ENCODE measurements at places on chromosomes 1 and 21. TPM values are rescaled to one million over a fixed set of nuclear protein-coding genes. Genes with fewer than 3 reads are reported as not detected.
A peak's percentile ranks its signal among the peaks of the same experiment; 100 is the strongest.

DNA sequence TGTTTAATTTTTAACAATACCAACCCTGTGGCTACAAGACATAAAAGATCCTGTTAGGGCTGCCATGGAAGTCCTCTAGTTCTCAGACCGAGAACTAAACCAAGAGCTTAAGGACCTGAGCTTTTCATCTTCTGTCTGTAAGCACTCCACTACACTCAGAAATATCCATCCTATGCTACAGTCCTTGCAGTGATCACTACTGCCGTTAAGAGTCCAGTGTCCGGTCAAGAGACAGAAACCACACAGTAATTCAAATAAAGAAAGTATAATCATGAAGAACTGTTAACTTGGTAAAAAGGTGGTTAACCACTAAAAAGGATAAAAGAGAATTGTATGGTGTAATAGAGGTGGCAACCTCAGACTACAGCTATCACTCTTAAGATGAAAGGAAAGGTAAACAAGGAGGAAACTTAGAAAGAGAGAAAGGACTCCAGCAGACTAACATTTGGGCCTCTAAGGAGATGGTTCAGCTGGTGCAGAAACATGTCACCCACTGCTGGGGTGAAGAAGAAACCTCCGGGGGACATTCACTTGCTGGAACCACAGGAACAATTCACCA, 22.1 kb upstream of the PRDX6 start:
- no peak overlapping the region for H3K27ac ChIP-seq
- no peaks in the 10 kb centered on the region for H3K27me3 ChIP-seq
- no peaks in the 10 kb centered on the region for H3K4me1 ChIP-seq
- no peak for DNase-seq
- no peaks in the 10 kb centered on the region for H3K36me3 ChIP-seq

DNA sequence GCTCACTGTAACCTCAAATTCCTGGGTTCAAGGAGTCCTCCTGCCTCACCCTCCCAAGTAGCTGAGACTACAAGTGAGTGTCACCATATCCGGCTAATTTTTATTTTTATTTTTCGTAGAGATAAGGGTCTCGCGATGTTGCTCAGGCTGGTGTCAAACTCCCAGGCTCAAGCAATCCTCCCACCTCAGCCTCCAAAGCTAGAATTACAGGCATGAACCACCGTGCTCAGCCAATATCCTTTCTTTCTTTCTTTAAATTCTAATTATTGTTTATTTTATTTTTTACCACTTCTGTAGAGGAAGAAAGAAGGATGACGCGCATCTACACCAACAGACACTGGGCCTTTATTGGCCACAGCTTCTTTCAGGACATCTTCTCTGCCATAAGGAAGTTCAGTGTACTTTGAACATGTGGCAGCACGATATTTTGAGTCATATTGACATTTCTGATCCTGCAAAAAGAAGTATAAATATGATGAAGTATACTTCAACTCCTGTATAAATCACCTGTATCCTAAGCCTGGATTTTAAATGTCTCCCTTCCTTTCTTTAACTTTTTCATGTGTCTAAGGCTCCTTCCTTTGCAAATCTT, 15.8 kb downstream of the CTSS start:
- H3K36me3 ChIP-seq, result no peaks in the 10 kb centered on the region
- H3K27ac ChIP-seq, result no peak overlapping the region
- no peaks in the 10 kb centered on the region for H3K27me3 ChIP-seq
- no peak overlapping the region for H3K4me3 ChIP-seq

AUNIP gene
- total RNA-seq, result 12.2 TPM

- H3K4me1 ChIP-seq, result no peaks in the 10 kb centered on the region
- no peak overlapping the region for H3K4me3 ChIP-seq
- H3K27ac ChIP-seq, result no peak overlapping the region
- no peak for DNase-seq
- no peaks in the 10 kb centered on the region for H3K27me3 ChIP-seq
Observed at GRCh38 chr1:238658763-238659162, 727.6 kb upstream of the CHRM3 start.

GRCh38 chr1:181350131-181350530, 133.2 kb upstream of the CACNA1E start:
- H3K4me3 ChIP-seq, result no peak overlapping the region
- H3K27ac ChIP-seq, result no peak overlapping the region
- no peaks in the 10 kb centered on the region for H3K36me3 ChIP-seq
- H3K27me3 ChIP-seq, result peaks cover 3% of the 10 kb centered on the region

- H3K36me3 ChIP-seq, result no peaks in the 10 kb centered on the region
- H3K27me3 ChIP-seq, result no peaks in the 10 kb centered on the region
- no peak overlapping the region for H3K4me3 ChIP-seq
- no peak for DNase-seq
Observed at GRCh38 chr1:40382108-40382460, 8.6 kb downstream of the SMAP2 start.

DNA sequence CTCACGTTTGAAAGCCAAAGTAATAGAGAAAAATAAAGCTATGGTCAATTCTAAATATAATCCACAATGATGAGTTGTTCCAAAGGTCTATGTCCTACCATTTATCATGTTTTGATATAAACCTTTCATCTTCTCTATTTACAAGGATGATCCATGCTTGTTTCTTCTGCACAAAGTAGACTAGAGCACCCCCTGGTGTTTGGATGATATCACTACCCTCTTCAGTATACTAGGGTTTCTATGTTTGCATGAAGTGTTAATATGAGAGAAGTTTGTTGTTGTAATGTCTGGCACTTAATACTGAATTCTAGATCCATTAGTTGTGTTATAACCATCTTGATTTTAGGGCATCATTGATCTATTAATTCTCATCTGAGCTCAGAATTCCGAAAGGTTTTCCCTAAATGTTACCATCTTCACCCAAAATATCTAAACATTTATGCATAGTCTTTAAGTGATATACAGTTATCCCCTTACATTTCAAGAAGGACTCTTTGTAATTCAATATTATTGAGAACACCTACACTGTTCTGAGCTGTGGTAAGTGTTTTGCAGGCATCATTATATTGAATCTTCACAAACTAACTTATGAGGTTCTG, 21.1 kb downstream of the CLDN8 start:
- no peaks in the 10 kb centered on the region for H3K4me1 ChIP-seq
- no peak for DNase-seq
- no peak overlapping the region for H3K27ac ChIP-seq
- H3K4me3 ChIP-seq, result no peak overlapping the region
- H3K36me3 ChIP-seq, result no peaks in the 10 kb centered on the region
- no peaks in the 10 kb centered on the region for H3K27me3 ChIP-seq

SLAMF7 gene
- 0.21 TPM for total RNA-seq

GRCh38 chr1:172623748-172624147, 35.2 kb upstream of the FASLG start:
- no peaks in the 10 kb centered on the region for H3K4me1 ChIP-seq
- DNase-seq, result no peak
- H3K27ac ChIP-seq, result no peak overlapping the region
- H3K4me3 ChIP-seq, result no peak overlapping the region

- no peaks in the 10 kb centered on the region for H3K4me1 ChIP-seq
- peak overlapping the region; percentile 47 for H3K4me3 ChIP-seq
- no peak for DNase-seq
Observed at GRCh38 chr1:167121375-167122120, 27.7 kb downstream of the STYXL2 start.

ZFP69B gene
- 11.6 TPM for total RNA-seq

SYT14 gene
- total RNA-seq, result not detected

DNA sequence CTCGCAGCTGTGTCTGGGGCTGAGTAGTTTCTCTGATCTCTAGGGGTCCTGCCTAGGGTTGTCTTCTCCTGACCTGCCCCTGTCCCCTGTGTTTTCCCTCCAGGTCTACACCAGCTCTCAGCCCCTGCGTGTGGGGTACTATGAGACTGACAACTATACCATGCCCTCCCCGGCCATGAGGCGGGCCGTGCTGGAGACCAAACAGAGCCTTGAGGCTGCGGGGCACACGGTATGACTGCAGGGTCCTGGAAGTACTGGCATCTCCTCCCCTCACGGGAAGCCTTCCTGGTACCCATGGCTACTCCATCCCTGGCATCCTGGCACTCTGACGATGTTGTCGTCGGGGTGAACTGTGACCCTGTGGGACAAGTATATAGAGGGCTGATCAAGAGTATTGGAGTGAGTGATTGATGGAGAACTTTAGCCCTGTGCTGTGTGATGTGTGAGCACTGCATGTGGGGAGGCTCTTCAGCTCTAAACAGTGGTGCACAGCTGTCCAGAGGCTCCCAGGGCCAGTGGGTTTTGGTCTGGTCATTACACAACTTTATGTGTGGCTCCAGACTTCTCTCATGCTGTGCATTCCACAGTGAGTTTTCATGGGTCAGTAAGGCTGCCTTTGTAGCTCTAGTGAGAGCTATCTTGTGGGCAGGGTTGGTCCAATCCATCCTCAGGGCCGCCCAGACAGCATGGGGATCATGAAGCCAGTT, 14.4 kb downstream of the FAAH start:
- H3K27ac ChIP-seq, result no peak overlapping the region
- no peaks in the 10 kb centered on the region for H3K36me3 ChIP-seq
- DNase-seq, result no peak
- H3K27me3 ChIP-seq, result no peaks in the 10 kb centered on the region
- H3K4me1 ChIP-seq, result no peaks in the 10 kb centered on the region

GNAT2 gene
- 0.44 TPM for total RNA-seq

PGM1 gene
- 77.2 TPM for total RNA-seq

DNA sequence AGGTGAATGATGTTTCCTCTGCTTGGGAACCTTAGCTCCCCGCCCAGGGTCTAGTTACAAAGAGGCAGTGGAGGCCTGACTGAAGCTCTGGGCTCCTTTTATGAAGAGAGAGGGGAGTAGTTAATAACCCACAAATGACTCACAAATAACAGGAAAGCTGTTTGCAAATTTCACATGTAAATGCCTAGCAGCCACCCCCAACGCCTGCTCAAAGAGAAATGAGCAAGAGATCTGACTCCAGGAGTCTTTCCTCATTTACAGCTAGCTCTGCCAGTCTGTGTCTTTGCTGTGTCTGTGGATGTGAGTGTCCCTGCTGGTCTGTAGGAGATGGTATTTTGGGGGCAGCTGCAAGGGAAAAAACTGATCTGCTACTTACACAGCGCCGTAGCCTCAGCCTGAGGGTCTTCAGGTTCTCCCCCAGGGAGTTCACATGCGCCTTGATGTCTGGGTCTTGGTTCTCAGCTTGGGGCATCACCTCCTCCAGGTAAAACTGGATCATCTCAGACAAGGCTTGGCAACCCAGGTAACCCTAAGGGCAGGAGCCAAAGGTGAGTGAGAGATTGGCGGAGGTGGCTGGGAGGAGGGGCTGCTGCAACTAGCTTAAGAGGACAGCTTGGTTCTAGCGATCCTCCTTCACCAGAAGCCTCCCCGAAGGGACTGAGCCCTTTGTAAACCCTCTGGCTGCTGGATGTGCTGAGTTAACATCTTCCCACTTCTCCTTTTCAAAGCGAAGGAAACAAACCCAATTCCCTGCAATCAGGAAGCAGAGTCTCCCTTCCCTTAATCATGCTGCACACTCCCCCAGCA, at the start of gene IL19:
Gene IL19 (plus strand): TSS at position 243 of the 807 bp plus-strand sequence. CDS start 65,890 bp downstream, outside the sequence.
- H3K27ac ChIP-seq, result no peak within 1 kb of the TSS
- H3K36me3 ChIP-seq, result no peaks in the 10 kb centered on the region
- H3K4me1 ChIP-seq, result no peaks in the 10 kb centered on the region

DNA sequence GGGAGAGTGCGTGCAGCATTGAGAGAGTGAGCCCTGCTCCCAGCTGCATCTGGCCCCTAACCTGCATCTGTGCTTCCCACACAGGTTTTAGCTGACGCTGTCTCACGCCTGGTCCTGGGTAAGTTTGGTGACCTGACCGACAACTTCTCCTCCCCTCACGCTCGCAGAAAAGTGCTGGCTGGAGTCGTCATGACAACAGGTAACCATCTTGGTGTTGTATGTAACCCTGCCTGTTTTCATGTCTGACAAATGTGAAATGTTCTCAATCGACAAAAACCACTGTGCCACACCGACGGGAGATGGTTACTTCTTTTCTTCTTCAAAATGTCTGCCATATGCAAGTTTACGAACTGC, 105.8 kb downstream of the ADARB1 start:
- H3K27ac ChIP-seq, result no peak overlapping the region
- no peaks in the 10 kb centered on the region for H3K4me1 ChIP-seq
- no peaks in the 10 kb centered on the region for H3K36me3 ChIP-seq
- DNase-seq, result no peak
- no peaks in the 10 kb centered on the region for H3K27me3 ChIP-seq

TMEM200B gene
- total RNA-seq, result 2.1 TPM

GRCh38 chr1:191427593-191427992, 730.7 kb upstream of the RGS18 start:
- H3K27me3 ChIP-seq, result no peaks in the 10 kb centered on the region
- H3K4me1 ChIP-seq, result no peaks in the 10 kb centered on the region
- H3K36me3 ChIP-seq, result no peaks in the 10 kb centered on the region

CCDC27 gene
- total RNA-seq, result not detected

OVAAL gene
- not detected for total RNA-seq

LAX1 gene
- not detected for total RNA-seq

DNA sequence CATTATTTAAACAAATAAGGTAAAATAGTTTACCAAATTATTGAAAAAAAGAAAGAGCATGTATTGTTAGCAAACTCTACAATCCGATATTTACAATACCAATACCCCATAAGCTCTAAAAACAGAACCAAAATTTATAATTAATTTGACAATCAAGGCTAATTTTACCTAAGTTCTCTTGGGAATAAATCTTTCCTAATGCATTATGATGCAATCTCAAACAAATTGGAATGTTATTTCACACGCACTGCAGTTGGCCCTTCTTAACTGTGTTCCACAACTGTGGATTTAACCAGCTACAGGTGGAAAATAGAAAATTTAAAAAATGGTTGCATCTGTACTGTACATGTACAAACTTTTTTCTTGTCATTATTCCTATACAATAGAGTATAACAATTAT, 300.1 kb downstream of the BRINP3 start:
- H3K27me3 ChIP-seq, result no peaks in the 10 kb centered on the region
- no peaks in the 10 kb centered on the region for H3K36me3 ChIP-seq
- no peaks in the 10 kb centered on the region for H3K4me1 ChIP-seq
- no peak for DNase-seq

DNA sequence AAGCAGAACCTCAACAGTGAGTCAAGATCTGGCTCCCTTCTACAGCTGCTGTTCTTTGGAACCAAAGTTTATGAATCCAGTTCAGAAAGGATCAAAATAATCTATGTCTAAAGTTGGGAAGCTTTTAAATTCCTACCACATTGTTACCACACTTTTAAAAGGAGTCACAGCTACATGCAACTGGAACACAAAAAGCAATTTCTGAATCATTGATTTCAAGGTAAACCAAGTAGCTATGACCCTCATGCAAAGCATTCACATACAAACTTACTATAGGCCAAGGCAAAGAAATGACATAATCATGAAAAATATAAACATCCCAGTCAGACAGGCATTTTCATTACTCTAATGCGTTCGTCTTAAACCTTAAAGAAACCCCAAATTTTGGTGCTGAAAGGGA, 3.5 kb downstream of the SIPA1L2 start:
- no peak overlapping the region for H3K4me3 ChIP-seq
- no peak for DNase-seq
- peaks cover 11% of the 10 kb centered on the region for H3K4me1 ChIP-seq
- H3K36me3 ChIP-seq, result no peaks in the 10 kb centered on the region
- H3K27me3 ChIP-seq, result peaks cover 21% of the 10 kb centered on the region

GPR52 gene
- total RNA-seq, result 0.87 TPM

Data from Panc1 (cell line).